ENCODE measurements at places on chromosomes 1 and 21.
A peak's percentile ranks its signal among the peaks of the same experiment; 100 is the strongest.

GRCh38 chr1:229456016-229456415 lies 22.1 kb upstream of the ACTA1 start:
- DNase-seq: no peak

DNA sequence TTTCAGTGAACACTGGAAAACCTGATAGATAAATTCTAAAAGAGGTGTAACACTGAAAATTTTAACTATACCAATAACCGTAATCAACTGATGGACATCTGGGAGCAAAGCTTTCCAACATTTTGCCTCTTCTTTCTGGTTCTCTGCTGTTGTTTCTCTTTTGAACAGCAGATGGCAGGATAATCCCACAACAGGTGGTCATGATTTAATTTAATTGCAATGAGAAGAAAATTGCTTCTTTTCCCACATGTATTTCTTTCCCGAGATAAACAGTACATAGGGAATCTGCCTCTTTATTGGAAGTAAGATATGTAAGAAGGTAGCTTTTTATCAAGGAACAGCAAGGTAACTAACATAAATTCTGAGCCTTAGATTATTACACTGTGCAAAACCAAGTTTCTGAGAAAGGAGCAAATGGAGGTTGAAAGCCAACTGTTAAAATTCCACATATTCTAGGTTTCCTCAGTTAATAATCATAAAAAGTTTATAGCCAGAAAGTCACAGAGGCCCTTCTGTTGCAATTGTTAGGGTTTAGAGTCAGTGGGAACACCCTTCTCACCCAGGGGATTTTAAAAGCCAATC lies 72.9 kb downstream of the RPS6KA1 start:
- DNase-seq: peak; percentile 39

DNA sequence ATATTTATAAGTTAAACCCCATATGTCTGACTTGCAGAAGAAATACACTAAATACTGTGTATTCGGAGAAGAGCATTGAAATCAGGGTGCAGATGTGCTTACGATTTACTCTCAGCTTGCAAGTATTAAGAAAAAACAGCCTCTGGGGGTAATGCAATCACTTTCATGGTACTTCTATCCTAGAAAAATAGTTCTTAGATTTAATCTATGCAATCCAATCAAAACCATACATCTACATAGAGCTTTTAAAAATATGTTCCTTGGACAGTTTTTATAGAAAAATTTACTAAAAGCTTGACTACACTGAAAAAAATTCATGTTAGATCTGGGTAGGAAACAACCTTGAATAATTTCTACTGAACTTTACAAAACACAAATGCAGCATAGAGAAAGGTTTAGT lies 890.3 kb upstream of the ADGRL2 start:
- no peak for DNase-seq

DNA sequence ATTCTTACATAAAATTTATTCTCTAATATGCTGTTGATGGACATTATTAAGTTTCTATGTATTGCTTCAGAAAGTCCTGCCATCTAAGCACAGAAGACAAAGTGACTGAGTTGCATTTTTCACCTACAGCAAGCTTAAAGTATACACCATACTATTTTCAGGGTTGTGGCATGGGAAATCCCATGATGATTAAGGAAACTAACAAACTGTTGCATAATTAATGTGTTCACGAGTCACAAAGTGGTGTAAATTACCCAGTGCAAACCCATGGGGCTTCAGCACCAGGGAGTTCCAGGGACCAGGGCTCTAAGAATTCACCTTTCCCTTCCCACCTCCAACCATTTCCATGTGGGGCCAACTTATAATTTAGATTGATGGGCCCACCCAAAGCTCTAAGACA lies 81.9 kb upstream of the NR5A2 start:
- DNase-seq: no peak

DNA sequence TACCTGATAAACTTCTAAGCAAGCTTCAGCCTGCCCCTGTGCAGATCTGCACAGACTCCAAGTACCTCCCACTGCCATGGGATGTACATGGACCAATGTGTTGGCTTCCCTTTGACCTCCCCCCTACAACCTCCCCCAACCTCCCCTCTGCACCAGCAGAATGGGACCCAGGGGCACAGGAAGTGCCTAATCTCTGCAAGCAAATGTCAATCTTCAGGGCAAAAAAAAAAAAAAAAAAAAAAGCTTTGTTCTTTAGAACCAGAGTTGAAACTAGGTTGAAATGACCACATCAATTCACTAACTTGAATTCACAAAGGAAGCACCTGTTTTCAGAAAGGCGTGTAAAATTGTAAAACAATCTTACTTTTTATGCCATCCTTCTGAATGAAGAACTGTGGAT lies 53.9 kb upstream of the TIAM1 start:
- DNase-seq: no peak

DNA sequence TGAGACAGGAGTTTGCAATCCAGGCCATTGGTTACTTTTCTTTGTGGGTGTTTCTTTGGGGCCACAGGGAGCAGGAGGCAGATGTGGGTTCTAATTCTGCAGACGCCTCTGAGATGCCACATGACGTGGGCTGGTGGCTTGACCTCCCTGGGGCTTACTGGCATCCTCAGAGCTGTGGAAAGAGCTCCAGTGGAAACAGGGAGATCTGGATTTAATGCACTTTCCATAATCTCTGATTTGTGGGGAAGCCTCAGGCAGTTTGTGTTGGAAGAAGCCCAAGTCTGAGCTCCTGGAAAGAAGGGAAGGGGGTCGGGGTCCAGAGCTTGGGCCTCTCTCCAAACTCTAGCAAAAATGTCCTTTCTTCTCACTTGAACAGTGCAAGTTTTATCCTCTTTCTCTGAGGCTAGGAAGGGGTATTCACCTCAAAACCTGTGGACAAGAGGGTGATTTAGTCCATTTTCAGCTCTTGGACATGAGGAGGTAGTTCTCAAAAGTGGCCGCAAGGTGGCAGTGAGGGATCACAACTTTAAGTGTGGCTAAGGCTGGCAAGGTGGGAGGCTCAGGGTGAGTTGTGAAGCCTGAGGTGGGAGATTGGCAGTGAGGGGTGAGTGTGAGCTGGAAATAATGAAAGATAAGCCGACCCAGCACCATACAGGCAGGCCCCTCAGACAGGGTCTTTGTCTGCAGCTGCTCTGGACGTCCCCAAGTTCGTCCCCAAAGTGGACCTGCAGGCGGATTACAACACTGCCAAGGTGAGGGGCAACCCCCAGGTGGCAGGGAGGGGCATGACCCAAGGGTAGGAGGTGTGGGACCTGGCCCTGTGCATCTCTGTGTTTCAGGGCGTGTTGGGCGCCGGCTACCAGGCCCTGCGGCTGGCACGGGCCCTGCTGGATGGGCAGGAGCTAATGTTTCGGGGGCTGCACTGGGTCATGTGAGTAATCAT lies 9.2 kb downstream of the IKBKE start:
- peak; percentile 81 for DNase-seq

DNA sequence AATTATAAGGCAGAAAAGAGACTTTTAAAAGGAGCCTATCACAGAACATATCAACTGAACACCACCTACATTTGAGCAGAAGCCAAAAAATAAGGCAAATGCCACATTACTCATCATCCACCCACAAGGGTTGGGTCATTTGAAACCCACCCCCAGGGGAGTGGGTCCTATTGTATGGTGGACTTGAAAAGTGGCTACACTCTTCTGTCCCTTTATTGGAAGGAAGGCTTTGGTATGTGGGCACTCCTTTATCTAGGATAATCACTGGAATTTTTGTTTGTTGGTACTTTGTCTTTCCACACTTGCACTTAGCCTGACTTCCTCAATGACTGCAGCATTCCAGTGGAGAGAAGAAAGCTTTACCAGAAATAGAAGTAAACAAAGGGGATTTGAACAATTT lies 157.2 kb upstream of the COL11A1 start:
- DNase-seq: no peak

GRCh38 chr1:102732927-102733326 lies 375.4 kb downstream of the COL11A1 start:
- no peak for DNase-seq

DNA sequence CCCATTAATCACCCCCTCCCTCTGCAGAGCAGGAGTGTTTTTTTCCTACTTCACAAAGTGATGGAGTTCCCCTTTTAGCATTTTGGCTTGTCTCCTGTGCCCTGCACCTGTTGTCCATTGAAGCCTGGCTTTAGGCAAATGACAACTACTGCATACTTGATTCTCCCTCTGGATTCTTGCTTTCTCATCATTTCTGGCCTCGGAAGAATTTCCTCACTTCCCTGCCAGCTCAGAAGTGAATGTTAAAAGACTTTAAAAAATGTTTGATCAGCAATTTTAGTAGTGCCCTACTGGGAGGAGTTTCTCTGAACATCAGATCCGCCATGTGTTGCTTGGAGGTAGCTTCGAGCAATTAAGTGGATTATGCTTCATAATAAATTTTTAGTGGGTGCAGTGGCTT lies 28.1 kb downstream of the RCOR3 start:
- no peak for DNase-seq

DNA sequence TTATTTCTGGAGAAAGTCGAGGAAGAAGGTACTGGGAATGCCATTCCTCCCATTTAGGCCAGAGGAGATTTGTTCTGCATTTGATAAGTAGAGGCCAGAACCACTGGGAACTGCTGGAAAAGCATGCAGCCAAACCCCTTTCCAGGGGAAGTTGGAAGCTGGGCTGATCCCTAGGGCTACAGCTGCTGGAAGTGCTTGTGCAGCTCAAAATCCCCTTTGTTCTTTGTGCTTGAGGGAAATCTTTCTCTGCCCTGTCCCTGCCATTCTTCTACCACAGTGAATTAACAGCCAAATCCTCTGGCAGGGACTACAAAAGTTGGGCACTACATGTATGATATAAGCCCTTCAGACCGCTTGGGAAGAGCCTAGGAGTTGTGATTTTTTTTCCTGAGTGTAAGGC lies 734.1 kb downstream of the LRRIQ3 start:
- DNase-seq: no peak

DNA sequence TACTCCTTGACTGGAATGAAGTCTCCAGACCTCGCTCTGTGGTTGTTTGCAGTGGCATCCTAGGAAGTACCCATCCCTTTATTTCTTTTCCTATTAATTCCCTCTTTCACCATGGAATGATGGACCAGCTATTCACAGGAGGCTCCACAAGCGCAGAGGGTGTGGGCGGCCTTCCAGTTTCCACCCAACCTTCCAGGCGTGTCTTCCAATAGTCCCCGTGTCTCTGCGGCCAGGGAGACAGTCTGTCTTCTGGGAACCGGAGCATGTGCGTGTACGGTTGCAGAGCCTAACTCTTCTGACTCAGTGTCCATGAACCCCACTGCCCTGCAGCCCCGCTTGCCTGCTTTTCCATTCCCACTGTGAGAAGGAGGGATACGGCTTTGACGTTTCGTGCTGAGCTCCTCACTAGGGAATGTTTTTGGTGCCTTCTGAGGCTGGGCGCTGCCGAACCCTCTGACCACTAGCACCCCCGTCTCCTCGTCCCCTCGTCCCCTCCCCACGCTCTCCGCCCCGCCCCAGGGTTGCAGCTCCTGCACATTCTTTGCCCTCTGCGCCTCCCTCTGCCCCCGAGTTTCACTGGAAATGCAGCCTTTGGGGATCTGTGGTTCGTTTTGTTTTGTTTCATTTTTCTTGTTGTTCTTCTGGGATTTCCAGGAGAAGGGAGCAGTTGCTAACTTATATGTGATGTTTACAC lies 26.3 kb upstream of the FAM3B start:
- DNase-seq: no peak

DNA sequence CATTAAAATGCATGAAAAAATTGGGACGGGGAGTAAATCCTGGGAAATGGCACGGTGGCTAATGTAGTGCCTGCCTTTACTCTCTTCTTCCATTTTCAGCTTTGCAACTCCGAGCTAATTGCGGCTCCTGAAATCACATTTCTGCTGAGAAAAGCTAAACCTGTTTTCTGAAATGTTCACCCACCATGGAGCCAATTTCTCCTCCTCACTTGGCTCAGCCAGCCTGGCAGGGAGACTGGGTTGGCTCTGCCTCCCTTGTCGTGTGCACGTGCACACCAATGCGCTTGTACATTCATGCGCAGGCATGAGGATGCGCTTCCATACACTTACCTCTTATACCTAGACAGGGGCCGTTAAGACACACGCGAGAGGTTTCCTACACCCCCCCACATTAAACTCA lies 165.4 kb downstream of the PLXNA2 start:
- no peak for DNase-seq

All from HuH-7.5 (cell line).